Body of pancreas (tissue), 4 donors: ENCODE measurements at places on chromosomes 4 and X. TPM values are rescaled to one million over a fixed set of nuclear protein-coding genes. Genes with fewer than 3 reads are reported as not detected.

The ETDA gene
- not detected for total RNA-seq

The SMAD1 gene
- 35.3 TPM for total RNA-seq

The ARSD gene
- 85.0 TPM for total RNA-seq

The STPG2 gene
- 1.6 TPM for total RNA-seq

The SULT1E1 gene
- not detected for total RNA-seq

The TLR6 gene
- 0.99 TPM for total RNA-seq

The NCAPG gene
- 0.33 TPM for total RNA-seq

The GLRA3 gene
- 0.26 TPM for total RNA-seq

DNA sequence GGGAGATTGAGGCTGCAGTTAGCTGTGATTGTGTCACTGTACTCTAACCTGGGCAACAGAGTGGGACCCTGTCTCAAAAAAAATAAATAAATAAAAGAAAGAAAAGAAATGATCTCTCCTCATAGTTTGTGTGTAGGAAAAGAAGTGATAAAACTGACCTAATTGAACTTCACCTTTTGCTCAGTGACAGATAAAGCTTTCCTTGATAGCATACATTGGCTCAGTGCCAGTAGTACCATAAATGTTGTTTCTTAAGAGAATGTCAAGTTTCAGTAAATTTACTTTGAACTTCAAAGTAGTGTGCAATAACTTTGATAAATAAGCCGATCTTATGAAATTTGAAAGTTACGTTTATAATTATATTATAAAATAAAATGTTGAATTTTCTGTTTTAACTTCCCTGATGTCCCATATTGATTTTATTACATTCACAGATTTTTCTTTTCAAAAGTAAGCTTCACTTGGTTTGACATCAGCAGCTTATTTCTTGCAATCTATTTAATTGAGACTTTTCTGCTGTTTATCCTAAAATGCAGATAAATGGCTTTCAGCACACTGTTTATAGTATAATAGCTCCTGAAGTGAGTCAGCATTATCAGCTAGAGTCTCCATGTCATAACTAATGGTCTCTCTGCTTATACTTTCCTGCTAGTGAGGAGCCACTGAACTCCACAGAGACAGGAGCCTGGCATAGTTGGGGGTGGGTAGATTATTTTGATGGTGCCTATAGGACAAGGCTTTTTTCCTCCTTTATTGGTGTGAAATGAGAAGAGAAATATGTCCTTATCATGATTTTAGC, 330.1 kb downstream of the BMPR1B start:
- no peak for DNase-seq

- DNase-seq = peak; percentile 85
Observed at GRCh38 chr4:113760795-113761619, 531 bp downstream of the CAMK2D start.

DNA sequence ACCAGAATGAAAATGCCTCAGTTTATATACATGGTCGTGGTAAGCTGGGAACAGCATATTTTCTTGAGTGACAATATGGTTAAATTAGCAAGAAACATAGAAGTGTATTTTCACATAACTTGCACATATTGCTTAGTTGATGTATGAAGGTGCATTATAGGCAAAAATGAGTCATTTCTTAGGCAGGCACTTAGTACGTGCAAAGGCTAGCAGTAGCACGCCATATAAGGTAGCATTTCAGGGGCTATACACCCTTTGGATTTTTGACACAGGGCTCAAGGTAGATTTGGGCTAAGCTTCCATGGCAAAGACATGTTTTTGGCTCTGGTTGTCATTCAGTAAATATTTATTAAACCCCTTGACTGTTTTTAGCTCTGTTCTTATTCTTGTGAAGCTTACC, 33.1 kb downstream of the PCDH7 start:
- no peak for DNase-seq

GRCh38 chr4:6727943-6728250, 11.9 kb downstream of the BLOC1S4 start:
- DNase-seq = no peak

DNA sequence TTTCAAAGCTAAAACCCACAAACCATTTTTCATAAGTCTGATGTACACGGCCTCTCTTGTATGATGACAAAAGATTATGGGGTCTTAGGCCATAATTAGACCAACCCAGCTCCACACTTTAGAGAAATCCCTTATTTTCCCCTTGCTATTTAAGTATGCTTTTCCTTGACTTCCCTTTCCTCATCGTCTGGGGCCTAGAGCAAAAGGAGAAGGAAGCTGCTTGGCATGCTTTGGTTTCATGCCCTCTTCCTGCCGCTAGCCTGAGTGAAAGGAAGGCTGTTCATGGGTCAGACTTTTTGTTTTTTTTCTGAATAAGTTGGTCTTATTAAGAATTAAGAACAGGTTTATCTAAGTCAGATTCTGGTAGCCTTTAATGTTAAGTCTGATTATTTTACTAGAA, 10.6 kb upstream of the RASGEF1B start:
- no peak for DNase-seq

DNA sequence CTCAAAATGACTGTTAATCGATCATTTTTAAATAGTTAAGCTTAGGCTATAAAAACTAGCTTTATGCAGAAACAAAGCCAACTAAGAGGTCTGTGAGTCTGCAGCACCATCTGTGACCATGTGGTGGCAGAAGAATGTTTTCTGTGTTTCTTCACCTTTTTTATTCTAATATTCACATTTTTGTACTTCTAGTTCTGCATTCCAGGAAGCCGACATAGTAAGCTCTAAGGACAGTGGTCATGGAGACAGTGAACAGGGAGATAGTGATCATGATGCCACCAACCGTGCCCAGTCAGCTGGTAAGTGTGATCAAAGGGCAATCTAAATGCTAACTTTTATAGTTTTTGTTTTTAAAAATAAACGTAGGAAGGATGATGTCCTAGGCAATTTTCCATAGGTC, 5.6 kb downstream of the PCDH10 start:
- no peak for DNase-seq

- no peak for DNase-seq
Observed at GRCh38 chr4:83870328-83870950, 334.5 kb downstream of the GPAT3 start.

DNA sequence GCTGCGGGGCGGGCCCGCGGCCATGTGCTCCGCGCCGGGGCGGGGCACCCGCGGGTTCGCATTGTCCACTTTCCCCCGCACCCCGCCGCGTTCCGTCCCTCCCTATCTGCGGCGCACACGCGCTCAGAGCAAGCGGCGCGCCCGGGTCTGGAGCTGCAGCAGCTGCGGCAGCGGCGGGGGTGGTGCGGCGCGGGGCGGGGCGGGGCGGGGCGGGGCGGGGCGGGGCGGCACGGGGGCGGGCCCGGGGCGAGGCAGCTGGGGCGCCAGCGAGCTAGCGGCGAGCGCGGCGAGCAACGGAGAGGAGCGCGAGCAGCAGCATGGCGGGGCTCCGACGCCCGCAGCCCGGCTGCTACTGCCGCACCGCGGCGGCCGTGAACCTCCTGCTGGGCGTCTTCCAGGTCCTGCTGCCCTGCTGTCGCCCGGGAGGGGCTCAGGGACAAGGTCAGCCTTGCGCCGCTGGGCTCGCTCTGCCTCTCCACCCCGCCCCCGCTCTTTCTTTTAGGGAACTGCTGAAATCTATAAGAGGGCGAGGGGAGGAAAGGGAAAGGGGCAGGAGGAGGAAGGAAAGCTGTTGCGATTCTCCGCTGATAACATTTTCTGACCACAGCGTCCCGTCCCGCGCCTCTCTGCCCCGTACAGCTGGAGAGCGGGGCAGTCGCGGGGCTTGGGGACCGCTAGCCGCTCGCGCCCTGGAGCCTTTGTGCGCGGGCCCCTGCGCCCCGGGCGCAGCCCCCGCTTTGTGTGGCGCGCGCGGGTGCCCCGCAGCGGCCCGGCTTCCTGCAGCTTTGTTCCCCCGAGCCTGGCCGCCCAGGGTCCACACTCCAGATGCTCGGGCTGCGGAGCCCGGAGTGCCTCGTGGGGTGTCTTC, at the start of gene TMEM131L:
Gene TMEM131L (plus strand): TSS at position 280 of the 868 bp plus-strand sequence. CDS start 38 bp downstream, at position 318.
- DNase-seq = peak; percentile 86

DNA sequence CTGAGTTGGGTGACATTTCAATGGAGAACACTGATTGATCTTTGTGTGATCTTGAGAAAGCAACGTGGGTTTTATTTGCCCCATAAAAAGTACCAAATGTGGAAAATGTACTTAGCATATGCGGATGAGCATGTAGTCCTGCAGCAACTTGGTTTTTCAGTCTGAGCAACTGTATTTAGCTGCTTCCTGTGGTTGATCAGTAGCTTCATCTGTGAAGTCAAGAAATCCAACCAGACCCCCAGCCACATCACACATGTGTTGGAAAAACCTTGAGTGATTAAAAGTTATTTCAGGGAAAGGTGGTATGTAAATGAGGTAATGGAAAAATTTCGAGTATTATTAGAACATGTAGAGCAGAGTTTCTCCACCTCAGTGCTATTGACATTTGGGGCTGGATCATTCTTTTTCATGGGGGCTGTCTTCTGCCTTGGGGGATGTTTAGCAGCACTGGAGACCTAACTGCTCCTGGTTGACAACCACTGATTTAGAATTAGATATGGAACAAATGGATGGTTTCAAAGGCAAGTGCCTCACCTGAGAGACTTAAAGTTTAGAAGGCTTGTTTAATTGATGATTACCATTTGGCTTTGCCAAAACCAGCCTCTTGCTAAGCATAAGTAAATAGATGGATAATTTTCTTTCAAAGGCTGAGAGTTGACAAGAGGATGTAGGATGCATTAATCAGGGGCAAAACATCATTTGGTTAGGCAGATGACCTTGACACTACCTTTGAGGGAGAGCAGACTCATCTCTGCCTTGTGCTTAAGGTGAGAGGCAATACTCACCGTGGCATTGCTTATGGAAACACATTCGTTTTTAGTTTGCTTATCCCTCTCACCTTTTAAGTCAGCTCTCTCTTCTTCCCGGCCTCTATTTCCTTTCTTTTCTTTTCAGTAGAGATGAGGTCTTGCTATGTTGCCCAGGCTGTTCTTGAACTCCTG, 193.0 kb upstream of the RPS6KA3 start:
- no peak for DNase-seq

DNA sequence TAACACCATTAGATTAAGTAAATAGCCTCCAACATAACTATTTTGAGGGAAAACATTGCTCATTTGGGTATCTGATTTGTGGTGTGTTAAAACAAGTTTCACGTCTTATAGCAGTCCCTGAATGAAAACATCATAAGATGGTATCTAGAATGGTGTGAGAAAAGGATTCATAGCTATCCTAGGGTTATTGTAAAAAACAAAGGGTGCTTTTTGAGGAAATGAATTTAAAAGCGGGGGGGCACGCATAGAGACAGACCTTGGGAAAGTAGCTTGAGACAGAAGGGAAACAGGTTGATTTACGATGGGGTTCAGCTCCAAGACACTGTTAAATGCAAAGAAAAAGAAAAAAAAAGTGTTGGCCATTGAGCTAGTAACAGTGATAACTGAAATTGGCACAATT, 768 bp upstream of the CXCL10 start:
- DNase-seq = no peak

GRCh38 chr4:184274286-184274951, 56.7 kb upstream of the ENPP6 start:
- no peak for DNase-seq

- no peak for DNase-seq
Observed at GRCh38 chrX:3290561-3290960, 55.9 kb downstream of the MXRA5 start.

DNA sequence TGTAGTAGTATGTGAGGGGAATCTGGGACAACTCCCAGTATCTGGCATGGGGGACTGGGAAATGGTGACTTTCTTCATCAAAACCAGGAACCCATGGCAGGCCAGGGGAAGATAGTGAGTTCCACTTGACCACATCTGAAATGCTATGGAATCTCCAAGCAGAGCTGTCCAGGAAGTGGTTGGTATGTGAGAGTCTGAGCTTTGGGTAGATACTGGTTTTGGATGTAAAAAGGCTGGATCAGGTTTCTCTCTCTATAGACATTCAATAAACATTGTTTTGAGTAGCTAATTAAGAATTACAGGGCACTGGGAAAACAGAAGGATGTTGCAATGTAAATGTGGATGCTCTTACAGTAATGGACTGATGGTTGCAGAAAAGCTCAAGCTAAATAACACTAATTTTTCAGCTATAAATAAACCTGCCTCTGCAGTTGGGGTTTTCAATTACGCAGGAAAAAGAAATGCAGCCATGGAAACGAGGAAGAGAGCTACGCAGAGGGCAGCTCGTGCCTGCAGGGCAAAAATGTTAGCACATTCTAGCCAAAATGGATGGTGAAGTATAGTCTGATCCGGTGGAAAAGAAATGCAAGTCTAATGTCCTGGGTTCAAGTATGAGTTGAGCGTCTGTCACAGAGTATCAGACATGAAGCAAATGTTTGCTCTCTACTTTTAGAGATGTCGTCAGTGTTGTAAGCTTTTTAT, 13.4 kb upstream of the CHRNA9 start:
- no peak for DNase-seq

DNA sequence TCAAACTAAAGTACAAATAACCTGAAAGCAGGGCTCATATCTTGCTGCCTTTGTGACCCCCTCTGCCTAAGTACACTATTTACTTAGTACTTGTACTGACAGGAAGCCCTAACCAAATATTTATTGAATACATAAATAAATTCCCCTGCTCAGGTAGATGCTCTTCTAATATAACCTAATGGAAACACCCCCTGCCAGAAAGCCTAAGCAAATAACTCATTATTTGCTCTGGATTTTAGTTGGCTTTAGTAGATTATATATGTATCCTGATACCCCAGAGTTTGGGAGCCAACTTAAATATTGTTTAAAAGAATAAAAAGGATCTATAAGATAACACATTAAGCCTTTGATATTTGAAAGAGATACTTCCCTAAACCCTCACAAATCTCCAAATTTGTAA, 318.2 kb downstream of the PPP1R2C start:
- no peak for DNase-seq

DNA sequence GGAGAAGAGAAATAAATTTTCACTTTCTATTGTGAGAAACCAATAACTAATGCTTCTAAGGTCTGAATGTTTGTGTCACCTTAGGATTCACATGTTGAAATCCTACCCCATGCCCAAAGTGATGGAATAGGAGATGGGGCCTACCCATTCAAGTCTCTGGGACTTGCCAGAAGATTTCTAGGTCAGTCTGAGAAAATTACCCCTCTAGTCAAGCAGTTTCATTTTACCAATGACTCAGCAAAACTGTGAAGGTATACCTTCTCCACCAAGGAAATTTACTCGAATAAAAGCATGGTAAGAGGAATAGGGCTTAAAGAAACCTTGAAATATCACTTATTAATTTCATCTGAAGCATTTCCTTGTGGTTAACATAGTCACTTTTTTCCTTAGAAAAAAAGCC, 23.5 kb upstream of the PAPSS1 start:
- no peak for DNase-seq

GRCh38 chr4:87387237-87387636, 3.8 kb downstream of the HSD17B11 start:
- no peak for DNase-seq

GRCh38 chrX:76971393-76972376, 475.5 kb upstream of the FGF16 start:
- DNase-seq = no peak

GRCh38 chrX:57251965-57252364, 34.5 kb upstream of the FAAH2 start:
- no peak for DNase-seq

GRCh38 chr4:122010610-122011009, 58.8 kb upstream of the TRPC3 start:
- no peak for DNase-seq

DNA sequence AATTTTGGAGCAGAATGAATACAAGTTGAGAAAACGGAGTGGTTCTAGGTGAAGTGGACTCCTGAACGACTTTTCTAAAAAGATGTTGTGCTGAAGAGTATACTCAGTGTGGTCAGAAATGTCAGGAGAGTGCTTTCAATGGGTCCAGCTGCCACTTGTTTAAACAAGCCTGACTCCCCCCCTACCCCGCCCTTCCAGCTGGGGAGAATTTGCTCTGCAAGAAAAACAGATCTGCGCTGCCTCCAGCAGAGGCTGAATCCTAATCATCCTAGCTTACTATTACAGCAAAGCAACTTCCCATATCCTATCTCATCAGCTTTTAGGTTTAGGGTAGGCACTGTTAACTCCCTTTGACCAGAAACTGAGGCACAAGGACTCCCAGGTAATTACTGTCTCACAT, 1.9 kb downstream of the MAP3K15 start:
- DNase-seq = no peak
